ENCODE measurements at places on chromosomes 4 and X.

DNA sequence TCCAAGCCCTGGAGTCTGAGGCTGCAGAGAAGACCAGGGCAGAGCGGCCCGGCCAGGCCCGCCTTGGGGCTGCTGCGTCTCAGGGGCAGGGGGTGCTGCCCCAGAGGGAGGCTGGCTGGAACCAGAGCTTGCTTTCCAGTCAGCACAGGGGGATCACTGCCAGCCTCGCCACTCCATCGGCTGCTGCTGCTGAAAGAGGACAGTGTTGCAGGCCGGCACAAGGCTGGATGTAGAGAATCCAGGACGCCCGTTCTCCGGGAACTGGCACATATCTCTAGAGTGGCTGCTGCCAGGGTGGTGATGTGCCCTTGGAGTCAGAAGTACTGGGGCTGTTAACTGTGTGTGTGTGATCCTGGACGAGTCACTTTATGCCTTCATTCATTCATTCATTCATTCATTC lies 31.9 kb upstream of the SORCS2 start:
- no peak for DNase-seq

DNA sequence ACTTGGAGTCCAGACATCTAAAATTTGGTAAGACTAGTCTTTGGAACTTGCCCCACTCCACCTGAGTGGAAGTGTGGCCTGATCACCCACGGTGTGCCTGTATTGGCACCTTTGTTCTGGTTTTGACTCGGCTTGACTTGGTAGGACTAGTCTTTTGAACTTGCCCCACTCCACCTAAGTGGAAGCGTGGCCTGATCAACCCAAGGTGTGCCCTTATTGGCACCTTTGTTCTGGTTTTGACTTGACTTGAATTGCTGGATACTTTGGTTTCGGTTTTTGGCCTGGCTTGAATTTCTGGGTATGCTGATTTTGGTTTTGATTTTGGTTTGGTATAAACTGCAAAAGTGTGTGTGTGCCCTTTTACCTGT lies 44.7 kb upstream of the UGT2B7 start:
- no peak for DNase-seq

DNA sequence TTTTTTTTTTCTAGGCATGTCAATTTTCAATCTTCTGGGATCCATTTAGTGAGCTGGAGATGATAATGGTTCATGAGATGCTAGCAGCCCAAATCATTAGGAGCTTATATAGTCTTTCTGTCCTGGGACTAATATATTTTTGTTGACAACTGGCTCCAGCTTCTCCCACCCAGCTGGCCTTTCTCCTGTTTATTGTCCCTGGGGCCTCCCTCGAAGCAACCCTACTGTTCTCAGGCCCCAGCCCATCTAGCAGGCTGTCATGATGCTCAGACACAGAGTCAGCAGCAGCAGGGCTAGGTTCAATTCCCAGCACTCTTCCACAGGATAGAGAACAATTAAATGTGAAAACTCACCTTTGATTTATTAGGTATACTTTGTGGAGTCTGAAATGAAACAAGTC lies 127.6 kb upstream of the MID1 start:
- no peak for DNase-seq

- no peak for DNase-seq
These were observed 19.6 kb upstream of the TCEAL4 start for GRCh38 chrX:103565752-103566151.

- DNase-seq = no peak
These were observed 53.1 kb downstream of the EFNB1 start for GRCh38 chrX:68881911-68882310.

GRCh38 chrX:45035071-45035470 lies 162.1 kb downstream of the KDM6A start:
- DNase-seq = no peak

GRCh38 chr4:154958621-154959358 lies 177.7 kb downstream of the RBM46 start:
- DNase-seq = no peak

DNA sequence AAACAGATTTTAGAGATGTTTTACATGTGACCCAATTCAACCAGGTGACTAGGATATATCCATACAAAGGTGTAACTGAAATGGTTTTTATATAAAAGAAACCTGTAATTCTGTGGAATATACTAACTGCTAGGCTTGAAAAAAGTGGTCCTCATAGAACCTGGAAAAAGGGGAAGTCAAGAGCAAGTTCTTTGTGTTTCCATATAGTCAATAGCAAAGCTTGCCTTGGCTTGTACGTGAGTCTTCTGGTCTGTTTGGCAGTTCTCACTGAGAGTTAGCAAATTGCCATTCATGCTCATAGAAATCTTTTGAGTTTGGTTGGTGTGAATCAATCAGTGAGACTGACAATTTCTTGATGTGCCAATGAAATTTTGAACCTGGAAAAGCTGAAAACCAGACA lies 79.4 kb upstream of the SMIM10 start:
- no peak for DNase-seq

DNA sequence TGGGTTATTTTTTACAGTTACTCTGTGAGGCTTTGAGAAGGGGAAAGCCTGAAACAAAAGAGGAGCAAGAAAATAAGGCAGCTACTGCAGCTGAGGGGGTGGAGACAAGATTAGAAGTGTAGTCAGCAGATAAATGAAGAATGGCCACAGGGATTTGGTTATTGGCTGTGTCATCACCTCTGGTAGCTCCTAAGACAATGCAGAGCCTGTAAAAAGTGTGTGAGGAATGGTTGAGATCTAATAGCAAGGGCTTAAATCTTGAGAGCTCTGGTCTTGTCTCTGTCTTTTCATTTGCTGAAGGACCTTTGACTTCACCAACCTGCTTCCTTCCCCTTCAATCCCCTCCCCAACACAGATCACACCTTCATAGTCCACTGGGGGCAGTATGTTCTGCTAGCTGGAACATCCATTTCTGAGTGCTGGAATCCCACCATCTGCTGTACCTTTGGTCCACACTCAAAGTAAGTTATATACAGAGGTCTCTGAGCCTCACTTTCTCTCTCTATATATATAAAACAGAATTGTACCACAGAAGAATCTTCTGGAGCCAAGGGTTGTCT lies 213.7 kb upstream of the ZIC3 start:
- no peak for DNase-seq

DNA sequence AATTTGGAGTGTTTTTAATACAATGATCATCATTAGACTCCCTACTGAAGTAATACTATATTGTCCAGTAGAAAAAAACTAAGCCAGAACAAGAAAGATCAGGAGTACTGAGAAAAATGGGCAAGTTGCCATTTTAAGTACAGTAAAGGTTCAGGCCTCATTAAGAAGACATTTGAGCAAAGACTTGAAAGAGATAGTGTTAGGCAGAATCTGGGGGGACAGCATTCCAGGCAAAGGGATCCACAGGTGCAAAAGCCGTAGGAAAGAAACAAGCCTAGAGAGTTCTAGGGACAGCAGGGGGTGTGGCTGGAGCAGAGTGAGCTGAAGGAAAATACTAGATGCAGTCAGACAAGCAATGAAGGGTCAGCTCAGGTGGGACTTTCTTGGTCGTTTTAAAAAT lies 58.1 kb upstream of the INTU start:
- DNase-seq = no peak

DNA sequence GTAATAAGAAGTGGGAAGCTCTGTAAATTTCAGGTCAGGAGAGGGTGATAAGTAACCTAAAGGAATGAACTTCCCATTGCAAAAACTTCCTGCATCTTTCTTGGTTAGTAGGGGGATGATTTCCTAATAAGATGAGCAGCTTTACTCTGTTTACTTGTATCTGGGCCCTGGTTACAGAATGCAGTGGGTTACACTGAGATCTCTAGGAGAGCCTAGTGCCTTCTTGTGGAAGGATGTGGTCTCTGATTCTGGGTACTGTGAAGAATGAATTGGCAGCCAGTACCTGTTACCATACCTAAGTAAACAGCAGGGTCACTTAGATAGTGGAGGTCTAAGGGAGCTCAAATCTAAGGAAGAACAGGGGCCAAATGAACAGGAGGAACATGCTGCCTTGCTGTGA lies 320.6 kb downstream of the ARHGAP10 start:
- no peak for DNase-seq

DNA sequence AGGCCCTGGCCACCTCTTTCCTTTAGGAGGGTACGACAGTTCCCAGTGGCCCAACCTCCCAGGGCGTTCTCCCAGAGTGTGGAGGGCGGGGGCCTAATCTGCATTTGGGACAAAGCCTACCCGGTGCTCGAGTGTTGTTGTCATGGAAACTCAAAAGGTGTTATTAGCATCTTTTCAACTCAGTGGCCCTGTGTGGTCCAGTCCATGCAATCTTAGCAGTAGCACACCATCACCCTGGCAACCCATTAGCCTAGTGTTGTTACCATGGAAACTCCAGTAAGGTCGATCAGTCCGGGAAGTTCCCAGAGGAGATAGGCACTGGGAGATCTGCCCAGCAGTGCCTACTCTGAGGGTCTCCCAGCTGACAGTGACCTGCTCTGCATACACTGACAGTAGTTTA lies 20.2 kb downstream of the APLN start:
- no peak for DNase-seq

DNA sequence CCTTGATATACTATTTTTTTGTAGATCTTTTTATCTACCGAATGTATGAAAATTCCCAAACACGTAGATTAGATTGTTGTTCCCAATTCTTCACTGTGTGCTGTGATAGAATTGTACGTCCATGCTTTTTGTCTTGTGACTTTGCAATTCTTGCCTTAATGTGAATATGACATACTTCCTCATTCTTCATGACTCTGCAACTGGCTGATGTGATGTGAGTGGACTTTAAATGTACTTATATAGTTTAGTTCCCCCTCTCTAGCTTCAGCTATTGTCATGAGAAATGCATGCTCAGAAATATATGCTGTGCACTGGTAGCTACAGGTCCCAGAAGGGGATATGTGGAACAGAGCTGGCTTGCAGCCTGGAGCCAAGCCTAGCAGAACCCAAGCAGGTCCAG lies 89.4 kb downstream of the FTHL17 start:
- no peak for DNase-seq

DNA sequence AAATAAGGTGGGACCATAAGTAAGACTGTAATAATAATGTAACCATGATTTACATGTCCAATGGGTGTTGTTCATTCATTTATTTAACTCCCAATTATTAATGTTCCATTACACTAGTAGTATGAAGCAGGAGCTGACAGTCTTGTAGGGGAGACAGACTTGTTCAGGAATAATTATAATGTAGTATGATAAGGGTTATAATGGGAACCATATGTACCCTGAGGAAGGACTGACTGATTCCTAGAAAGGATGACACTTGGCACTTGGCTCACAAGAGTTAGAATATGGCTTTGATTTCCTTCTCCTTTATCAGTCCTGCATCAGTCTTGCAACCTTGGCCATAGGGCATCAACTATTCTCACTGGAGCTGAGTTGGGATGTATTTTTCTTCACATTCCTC lies 24.2 kb downstream of the PCDH7 start:
- no peak for DNase-seq

- DNase-seq = no peak
These were observed 2008.5 kb upstream of the TENM3 start for GRCh38 chr4:180234730-180235129.

DNA sequence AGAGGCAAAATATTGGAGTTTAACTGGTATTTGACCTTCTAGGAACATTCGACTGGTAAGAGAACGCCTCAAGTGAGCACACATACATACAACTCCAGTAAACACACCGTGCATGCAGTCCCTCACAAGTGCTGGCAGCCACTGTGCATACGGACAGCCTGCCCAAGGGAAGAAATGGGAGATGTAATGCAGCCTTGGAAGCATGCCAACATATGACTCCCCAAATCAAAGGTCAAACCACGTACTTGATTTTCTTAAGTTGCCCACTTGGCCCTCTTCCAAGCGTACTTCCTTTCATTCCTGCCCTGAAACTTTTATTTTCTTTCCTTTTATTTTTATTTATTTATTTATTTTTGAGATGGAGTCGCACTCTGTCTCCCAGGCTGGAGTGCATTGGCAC lies 206.6 kb downstream of the SPRY1 start:
- no peak for DNase-seq

GRCh38 chr4:116752027-116752426 lies 333.3 kb downstream of the TRAM1L1 start:
- no peak for DNase-seq

DNA sequence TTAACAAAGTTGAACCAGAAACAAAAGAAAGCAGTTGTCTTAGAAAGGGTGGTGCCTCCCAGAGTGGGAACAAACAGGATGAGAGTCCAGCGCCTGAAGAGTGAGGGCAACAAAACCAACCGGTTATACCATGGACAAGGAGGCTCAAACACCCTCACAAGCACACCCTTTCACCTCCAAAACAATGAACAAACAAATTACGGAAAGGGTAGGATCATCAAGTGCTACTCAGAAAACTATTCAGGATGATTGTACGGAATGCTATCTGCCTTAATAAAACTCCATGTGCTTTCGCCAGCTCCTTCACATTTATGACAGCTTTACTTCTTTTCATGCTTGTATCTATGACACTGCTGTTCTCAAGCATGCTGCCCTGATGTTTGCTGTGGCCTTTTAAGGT lies 26.8 kb downstream of the SLC39A8 start:
- no peak for DNase-seq

- no peak for DNase-seq
These were observed 244.8 kb downstream of the KLHL13 start for GRCh38 chrX:117871796-117872195.

GRCh38 chr4:146059865-146060264 lies 115.7 kb upstream of the LSM6 start:
- no peak for DNase-seq

- no peak for DNase-seq
These were observed 146.1 kb downstream of the NEXMIF start for GRCh38 chrX:74779175-74779574.

DNA sequence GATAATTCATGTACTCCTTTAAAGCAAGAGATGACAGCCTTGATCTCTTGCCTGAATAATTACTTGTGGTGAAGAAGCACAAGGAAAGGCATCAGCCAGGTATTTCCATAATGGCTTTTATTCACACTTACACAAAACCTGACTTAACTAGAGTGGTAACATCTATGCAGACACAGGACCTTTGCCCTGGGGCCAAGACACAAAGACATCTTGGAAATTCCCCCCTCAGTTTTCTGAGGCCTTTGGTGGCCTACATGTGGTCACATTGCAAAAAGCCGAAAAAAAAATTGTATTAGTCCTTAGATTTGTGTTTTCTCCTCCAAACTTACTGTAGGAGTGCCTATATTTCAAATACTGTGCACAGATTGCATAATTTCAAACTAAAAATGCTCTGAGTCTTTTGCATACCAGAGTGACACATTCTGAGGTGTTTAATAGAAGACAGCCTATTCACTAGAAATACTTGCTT lies 172.4 kb downstream of the PDGFC start:
- no peak for DNase-seq

DNA sequence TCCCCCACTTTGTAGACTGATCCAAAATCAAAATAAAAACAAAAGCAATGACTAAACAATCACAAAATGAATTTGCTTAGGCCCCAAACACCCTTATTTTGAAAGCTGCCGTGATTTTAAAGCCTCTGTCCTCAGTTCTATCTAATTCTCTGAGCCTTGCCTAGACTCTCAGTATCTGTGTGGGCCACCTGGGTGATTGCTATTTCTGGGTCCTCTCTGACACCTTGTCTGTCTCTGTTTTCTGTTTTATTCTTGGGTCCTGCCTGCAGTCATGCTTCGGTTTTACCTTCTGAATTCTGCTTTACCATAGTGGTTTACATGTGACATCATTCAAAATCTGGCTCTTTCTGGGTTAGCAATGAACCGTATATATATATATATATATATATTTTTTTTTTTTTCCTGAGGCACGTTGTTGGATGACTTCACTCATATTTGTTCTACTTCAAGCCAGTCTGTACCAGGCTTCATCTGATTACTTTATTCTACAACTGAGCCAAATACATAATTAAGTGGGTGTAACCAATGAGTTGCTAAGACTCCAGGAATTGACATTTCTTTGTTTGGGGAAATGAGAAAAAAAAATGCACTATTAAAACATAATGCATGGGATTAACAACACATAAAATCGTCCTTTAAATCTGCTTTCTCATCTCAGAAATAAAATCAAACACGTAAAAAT lies 710.7 kb upstream of the SLIT2 start:
- DNase-seq = no peak

All from activated T-helper 1 cell treated with anti-CD3 and anti-CD28 coated beads, Interleukin-2, amount 50 U/mL, for 16 hours (primary cell).